A549 treated with DMSO at 1 μM for 4 hours (cell line): ENCODE measurements at places on chromosomes 2 and 18. TPM values are rescaled to one million over a fixed set of nuclear protein-coding genes. Genes with fewer than 3 reads are reported as not detected.

The REG3G gene
- total RNA-seq = not detected in 5 replicates

The CD28 gene
- not detected in 5 replicates for total RNA-seq

The ZNF519 gene
- 1.6 to 2.4 TPM (median 2.1 TPM) in 5 replicates for total RNA-seq

The RAB6C gene
- total RNA-seq = not detected in 5 replicates

The MSTN gene
- 0.02 TPM in 1 of 5 replicates, not detected in the others for total RNA-seq

The RAB12 gene
- total RNA-seq = 24.5 to 31.7 TPM (median 29.3 TPM) in 5 replicates

The CCBE1 gene
- total RNA-seq = 5.8 to 14.2 TPM (median 10.5 TPM) in 5 replicates

The GAREM2 gene
- 6.3 to 11.5 TPM (median 7.3 TPM) in 5 replicates for total RNA-seq

The VWC2L gene
- total RNA-seq = not detected in 5 replicates

The GRP gene
- not detected in 5 replicates for total RNA-seq

The TEKT4 gene
- not detected in 5 replicates for total RNA-seq

The UGT1A4 gene
- total RNA-seq = 0.07 TPM in 1 of 5 replicates, not detected in the others

The ENOSF1 gene
- total RNA-seq = 17.8 to 29.6 TPM (median 27.8 TPM) in 5 replicates

The STARD6 gene
- total RNA-seq = not detected in 5 replicates

The TUBA4B gene
- total RNA-seq = 0.26 to 0.46 TPM (median 0.31 TPM) in 5 replicates

The GPR39 gene
- 8.5 to 12.1 TPM (median 11.9 TPM) in 5 replicates for total RNA-seq

The LYPD6B gene
- not detected in 5 replicates for total RNA-seq

The HAUS1 gene
- total RNA-seq = 30.9 to 55.6 TPM (median 38.1 TPM) in 5 replicates

The KIAA2012 gene
- not detected in 5 replicates for total RNA-seq

The TTR gene
- total RNA-seq = 0.16 to 0.41 TPM in 2 of 5 replicates, not detected in the others

The FHL2 gene
- 70.6 to 81.8 TPM (median 79.9 TPM) in 5 replicates for total RNA-seq

The CCDC102B gene
- 0.19 to 0.55 TPM (median 0.27 TPM) in 5 replicates for total RNA-seq

The SLC5A7 gene
- not detected in 5 replicates for total RNA-seq

The LRP2 gene
- total RNA-seq = 0.01 to 0.21 TPM (median 0.03 TPM) in 4 of 5 replicates, not detected in the other

The TWIST2 gene
- 10.1 to 20.6 TPM (median 18.8 TPM) in 5 replicates for total RNA-seq

The CREG2 gene
- total RNA-seq = 3.5 to 10.0 TPM (median 8.7 TPM) in 5 replicates

The C2orf92 gene
- total RNA-seq = 0.51 to 0.88 TPM (median 0.68 TPM) in 5 replicates
